ENCODE measurements at places on chromosomes 2 and 18. TPM values are rescaled to one million over a fixed set of nuclear protein-coding genes. Genes with fewer than 3 reads are reported as not detected.

The MARCHF7 gene
- total RNA-seq = 64.1 TPM

The CCDC141 gene
- not detected for total RNA-seq

The NPHP1 gene
- total RNA-seq = 3.2 TPM

The DGUOK gene
- 85.1 TPM for total RNA-seq

The PDE11A gene
- total RNA-seq = not detected

The CCDC74B gene
- 3.1 TPM for total RNA-seq

The WDR12 gene
- total RNA-seq = 53.6 TPM

The REG3G gene
- not detected for total RNA-seq

The SESTD1 gene
- total RNA-seq = 22.8 TPM

The SAG gene
- total RNA-seq = not detected

The POTEF gene
- not detected for total RNA-seq

The KIDINS220 gene
- total RNA-seq = 33.4 TPM

All from cardiac atrium fibroblast (primary cell).